Skin of body (tissue), 3 donors: ENCODE measurements at places on chromosomes 6 and 20. TPM values are rescaled to one million over a fixed set of nuclear protein-coding genes. Genes with fewer than 3 reads are reported as not detected.

- DNase-seq = no peak
Observed at GRCh38 chr6:105429676-105430075, 26.8 kb upstream of the PREP start.

- DNase-seq = no peak
Observed at GRCh38 chr20:62120990-62121775, 1.1 kb upstream of the LSM14B start.

DNA sequence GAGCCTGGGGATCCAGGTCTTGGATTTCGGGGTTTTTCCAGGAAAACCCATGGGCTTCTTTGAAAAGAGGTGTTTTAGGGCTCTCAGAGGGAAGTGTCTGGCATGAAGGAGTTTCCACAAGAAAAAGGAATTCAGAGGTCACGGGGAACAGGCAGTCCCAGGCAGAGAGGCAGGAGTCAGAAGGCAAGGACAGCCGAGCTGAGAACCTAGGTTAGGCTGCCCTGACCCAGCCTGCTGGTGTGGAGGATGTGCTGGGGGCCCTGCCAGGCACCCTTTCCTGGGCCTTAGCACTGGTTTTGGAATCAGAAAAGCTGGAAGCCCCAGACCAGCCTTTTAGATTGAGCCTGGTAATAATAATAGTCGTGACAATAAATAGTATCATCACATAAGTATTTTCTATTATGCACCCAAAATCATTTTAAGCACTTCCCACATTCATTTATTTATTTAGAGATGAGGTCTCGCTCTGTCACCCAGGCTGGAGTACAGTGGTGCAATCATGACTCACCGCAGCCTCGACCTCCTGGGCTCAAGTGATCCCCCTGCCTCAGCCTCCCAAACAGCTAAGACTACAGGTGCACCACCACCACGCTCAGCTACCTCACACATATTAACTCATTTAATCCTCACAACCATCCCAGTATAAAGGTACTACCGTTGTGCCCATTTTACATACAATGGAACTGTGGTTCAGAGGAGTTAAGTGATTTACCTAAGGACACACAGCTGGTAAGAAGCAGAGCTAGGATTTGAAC is 19.9 kb downstream of the TGM2 start:
- DNase-seq = no peak

RPS21 gene
- total RNA-seq = 742 TPM

MYB gene
- 7.8 TPM for total RNA-seq
